ENCODE measurements at places on chromosomes 1 and 21.

GRCh38 chr1:231130544-231130943 is 31.3 kb upstream of the TRIM67 start:
- no peak for DNase-seq

DNA sequence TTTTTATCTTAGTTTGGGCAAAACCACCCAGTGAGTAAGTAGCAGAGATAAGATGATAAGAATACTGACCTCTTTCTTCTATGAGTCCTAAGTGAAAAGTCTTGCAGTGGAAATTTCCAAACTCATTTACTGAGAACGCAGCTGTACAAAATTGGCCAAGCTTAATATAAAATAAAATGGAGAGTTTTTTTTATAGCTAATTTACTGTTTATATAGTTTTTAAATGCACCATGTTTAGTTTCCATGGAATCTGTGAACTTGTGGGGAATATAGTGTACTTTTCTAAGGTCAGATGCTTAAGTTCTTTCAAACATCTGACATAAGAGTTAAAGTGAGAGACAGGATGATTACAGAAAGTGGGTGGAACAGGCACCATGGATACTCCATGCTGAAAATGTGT is 833.5 kb downstream of the ADGRL2 start:
- no peak for DNase-seq

DNA sequence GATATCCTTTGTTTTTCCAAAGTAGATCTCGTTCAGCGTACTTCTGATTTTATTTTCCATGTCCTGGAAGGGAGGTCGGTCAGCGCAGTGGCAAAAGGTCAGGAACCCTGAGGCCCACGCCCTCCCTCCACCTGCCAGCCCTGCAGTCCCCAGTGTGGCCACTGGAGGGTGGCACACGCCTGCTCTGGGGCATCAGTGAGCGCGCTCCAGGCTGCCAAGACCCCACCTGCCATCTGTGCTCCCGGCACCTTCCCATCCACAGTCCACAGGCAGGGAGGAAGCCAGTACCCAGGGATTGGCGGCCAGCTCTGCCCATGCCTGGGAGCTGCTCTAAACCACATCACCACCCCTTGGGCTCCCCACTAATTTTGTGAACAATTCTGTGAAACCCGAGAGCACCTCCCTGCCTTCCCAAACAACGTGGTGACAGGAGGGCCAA is 32.3 kb downstream of the SLC66A1 start:
- peak; percentile 35 for DNase-seq

- no peak for DNase-seq
Observed at GRCh38 chr1:95193591-95193990, 40.4 kb upstream of the RWDD3 start.

DNA sequence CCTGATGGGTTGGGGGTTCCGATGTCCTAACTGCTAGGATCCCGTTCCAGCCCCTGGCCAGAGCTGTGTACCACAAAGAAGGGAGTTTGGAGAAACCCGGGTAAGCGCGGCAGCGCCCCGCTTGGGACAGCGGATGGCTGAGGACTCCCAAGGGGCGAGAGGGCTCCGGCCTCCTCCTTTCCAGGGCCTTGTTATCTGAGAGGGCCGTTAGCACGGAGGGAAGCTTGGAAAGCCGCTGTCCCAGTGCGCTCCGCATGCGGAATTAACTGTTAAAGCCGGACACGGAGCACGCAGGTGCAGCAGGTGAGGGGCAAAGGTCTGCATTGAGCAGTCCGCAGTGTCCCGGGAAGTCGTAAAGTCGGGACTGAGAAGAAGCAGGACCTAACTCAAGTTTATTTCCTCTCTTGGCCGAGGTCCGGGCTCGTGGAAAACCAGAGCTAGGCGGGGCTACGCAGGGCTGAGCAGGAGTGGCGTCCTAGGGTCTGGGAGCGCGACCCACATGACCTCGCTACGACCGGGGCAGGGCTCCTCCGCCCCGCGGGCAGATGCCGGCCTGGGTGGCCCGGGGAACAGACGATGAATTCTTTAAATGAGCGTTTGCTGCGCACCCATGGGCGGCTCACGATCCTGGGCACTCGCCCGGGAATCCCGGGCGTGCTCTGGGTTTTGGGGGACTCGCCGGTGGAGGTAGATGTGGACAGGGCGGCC is 4.5 kb downstream of the LHX4 start:
- DNase-seq, result no peak

- no peak for DNase-seq
Observed at GRCh38 chr21:25582888-25583287, 24.4 kb downstream of the MRPL39 start.

DNA sequence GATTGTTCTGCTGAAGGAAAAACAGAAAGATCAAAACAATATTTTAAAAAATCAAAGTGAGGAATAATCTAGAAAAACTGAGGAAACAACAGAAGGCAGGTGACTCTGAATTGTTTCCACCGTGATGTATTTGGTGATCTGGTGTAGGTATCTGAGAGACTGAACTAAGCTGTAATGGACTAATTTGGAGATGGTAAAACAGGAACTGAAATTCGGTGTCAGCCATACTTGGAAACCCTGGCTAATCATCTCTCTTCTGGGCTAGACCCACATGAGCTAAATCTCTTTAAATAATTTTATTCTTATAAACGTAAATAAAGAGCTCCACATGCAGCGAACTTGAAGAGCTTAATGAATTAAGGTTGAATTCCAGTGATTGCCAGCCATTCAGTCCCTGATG is 1226.1 kb downstream of the NCAM2 start:
- DNase-seq, result no peak

GRCh38 chr1:201885531-201886075 is 3.1 kb upstream of the SHISA4 start:
- no peak for DNase-seq

- peak; percentile 24 for DNase-seq
Observed at GRCh38 chr1:39214998-39215873, 10.7 kb downstream of the MACF1 start.

- no peak for DNase-seq
Observed at GRCh38 chr21:43571976-43572375, 87.3 kb downstream of the HSF2BP start.

GRCh38 chr21:41153443-41153842 is 14.5 kb upstream of the BACE2 start:
- DNase-seq, result no peak

- no peak for DNase-seq
Observed at GRCh38 chr21:42102991-42103390, 31.9 kb downstream of the UMODL1 start.

GRCh38 chr1:168507231-168507630 is 36.6 kb downstream of the XCL2 start:
- DNase-seq, result no peak

GRCh38 chr1:164712131-164713036 is 153.4 kb downstream of the PBX1 start:
- DNase-seq, result no peak

- DNase-seq, result no peak
Observed at GRCh38 chr1:184289825-184290550, 96.8 kb upstream of the C1orf21 start.

DNA sequence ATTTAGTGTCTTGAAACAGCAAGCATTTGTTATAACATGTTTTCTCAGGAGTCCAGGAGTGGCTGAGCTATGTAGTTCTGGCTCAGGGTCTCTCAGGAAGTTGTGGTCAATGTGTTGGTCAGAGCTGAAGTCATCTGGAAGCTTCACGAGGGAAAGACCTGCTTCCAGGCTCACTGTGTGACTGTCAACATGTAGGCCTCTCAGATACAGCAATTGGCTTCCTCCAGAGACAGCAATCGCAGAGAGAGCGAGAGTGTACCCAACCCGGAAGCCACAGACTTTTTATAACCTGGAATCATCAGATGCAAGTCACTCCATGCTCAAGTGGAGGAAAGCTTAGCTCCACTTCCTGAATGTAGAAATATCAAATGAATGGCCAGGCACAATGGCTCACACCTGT is 40.9 kb downstream of the TNFRSF9 start:
- DNase-seq, result no peak

- DNase-seq, result no peak
Observed at GRCh38 chr1:162470216-162470615, 27.4 kb upstream of the UHMK1 start.

DNA sequence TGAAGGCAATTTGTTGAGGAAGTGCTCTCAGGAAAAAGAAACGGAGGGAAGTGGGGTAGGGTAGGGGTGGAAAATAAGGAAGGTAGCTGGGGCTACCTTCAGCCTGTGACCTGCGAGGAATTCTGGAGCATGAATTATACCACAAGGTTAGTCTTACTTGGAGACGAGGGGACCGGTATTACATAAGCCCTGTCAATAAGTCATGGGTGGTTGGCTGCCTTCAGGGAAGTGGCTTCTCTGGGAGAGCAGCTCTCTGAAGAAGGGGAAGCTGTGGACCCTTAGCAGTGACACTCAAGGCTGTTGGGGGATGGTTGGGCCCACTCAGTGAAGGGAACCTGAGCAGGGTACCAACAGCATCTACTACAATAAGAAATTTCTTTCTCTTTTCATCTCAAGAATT is 111.3 kb downstream of the TNFSF18 start:
- DNase-seq, result no peak

DNA sequence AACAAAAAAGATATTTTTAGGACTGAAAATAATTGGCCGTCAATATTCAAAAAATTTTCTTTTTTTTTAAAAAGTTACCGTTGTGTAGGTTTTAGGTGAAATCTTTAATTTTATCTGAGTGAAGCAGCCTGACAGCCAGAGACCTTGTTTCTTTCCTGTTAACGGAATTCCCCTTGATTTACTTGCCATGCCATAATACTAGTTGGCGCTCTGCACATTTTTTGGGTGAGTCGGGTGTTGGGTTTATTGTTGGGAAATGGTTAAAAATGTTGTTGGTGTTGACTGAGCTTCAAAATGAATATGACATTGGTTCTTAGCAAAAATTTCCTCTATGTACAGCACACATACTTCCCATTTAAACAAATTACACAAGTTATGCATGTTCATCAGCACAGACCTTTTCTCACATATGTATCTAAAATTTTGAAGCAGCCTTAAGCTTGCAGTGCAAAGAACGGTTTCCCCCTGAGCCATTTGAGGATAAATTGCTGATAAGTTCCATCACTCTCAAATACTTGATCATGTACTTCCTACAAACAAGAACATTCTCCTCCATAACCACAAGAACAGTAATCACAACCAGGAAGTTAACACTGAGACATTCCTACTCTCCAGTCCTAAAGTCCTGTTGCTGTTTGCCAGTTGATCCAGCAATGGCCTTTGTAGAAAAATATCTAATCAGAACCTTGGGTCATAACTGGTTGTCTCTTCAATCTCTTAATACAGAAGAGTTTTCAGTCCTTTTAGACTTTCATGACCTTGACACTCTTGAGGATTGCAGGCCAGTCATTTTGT is 34.2 kb downstream of the CAMTA1 start:
- no peak for DNase-seq

DNA sequence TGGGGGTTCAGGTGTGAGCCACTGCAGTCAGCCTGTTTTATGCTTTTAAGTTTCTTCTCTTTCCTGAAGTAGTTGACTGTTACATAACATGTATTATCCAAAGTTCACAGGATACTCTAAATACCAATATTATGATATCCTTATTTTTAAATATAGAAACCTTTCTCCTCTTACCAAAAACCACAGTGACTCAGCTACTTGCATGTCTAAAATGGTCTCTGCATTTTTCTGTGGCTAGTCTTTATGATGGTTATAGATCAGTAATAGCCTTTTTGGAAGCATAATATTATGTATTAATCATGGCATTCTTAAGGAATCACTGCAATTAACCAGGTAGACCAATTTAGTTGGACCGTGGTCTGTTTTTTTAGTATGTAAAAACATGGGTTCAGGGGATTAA is 210.8 kb upstream of the CACYBP start:
- DNase-seq, result no peak

GRCh38 chr1:26102526-26102925 is 9.1 kb upstream of the PDIK1L start:
- no peak for DNase-seq

GRCh38 chr1:193514397-193514796 is 328.0 kb upstream of the B3GALT2 start:
- no peak for DNase-seq

DNA sequence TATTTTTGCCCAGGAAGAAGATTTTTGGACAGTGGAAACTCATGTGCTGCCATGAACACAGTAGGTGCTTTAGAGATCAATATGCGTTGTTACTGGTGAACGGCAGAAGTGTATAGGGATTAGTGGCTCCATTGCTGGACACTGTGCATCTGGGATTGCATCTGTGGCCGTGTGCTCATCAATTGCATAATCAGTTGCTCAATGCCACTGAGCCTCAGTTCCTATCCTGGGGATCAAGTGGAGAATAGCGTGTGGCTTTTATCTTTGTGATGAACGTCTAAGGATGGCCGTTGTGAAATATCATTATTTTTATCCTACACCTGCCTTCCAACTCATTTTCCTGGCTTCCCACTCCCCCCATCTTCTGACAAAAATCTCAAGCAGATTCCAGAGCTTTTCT is 5.4 kb downstream of the TNN start:
- DNase-seq, result no peak

GRCh38 chr1:65772607-65773006 is 20.1 kb upstream of the PDE4B start:
- DNase-seq, result no peak

DNA sequence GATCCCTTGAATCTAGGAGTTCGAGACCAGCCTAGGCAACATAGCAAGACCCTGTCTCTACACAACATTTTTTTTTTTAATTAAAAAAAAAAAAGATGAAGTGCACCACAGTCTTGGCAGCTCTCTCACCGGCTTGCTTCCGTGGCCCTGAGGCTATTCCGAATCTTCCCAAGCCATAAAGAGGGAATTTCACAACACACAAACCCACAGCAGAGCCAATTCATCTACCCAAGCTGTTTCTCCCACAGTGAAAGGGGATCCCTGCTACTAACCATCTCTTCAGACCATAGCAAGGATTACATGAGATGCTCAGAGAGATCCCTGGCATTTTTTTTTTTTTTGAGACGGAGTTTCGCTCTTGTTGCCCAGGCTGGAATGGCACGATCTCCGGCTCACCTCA is 8.3 kb upstream of the CHD5 start:
- no peak for DNase-seq

Measured in effector CD4-positive, alpha-beta T cell (primary cell).